ENCODE measurements at places on chromosomes 6 and 20.

GRCh38 chr6:158028876-158029275, 47.2 kb downstream of the SYNJ2 start:
- no peak for DNase-seq

DNA sequence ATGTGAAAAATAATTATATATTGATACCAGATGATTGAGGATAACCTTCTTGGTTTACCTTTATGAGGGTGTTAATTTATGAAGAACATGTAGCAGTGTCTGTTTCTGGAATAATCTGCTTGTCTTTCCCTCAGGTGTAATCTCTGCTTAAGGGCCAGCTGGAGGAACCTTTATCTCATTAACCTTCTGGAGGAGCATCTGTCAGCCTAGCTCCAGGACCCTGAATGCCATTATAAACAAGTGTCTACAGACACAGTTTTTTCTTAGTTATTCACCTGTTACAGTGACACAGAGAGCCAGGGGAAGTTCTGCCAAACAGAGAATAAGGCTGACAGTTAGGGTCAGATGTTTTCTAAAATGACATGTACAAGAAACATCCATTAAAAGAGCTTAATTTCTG, at the start of gene IMPG1:
Gene IMPG1, minus strand, starts transcription at position 101 of the 400 bp plus-strand sequence. CDS start 174 bp downstream, outside the sequence.
- no peak for DNase-seq

DNA sequence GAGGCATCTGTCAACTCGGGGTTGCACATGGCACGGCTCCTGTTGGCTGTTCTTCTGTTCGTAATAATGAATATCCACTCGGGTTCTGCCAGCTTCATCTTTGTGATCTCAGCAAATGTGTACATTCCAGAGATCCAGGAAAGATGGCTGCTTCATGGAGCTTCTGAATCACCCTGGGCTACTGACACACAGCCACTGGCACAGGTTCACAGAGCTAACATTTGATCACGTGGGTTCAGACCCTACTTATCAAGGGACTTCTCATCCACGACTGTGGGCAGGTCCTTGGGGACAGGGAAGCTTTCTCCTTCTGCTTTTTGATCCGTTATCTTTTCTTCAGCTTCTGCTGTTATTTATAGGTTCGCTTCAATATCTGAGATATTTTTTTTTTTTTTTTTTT, 18.1 kb downstream of the PPP1R3G start:
- DNase-seq = no peak

DNA sequence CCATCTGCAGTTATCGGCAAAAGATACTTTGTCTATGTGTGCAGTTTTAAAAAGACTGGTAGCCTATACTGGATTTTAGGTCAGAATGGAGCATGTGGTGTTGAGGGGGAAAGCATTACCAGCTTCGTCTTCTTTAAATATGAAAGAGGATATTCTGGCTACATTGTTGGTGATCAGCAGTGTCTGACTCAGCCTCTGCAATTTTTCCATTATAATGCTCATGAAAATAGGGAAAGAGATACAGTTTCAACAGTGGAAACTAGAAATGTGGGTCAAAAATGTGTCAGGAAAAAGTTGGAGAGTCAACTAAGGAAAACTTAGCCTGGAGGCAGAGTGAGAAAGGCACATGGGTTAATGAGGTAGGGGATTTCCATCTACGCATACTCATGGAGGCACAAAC, 45.2 kb downstream of the HDGFL1 start:
- no peak for DNase-seq

GRCh38 chr6:36703081-36703606, 5.5 kb downstream of the RAB44 start:
- DNase-seq = no peak

DNA sequence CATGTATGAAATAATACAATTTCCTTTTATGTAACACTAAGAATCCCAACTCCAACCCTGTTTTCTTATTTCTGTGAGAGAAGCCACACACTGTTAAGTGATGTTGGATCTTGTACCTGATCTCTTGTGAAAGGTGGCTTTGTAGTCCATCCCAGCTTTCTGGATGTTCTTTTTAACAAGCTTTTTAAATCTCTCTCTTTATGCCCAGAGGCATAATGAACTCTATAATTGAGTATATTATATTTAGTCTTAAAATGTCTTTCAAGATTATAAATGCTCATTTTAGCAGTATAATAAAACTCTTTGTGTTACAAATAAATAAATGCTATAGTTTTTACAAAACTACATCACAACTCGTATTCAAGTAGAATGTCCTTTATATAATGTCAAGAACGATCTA, 922.1 kb downstream of the EPHA7 start:
- DNase-seq = no peak

- DNase-seq = no peak
Observed at GRCh38 chr6:141988954-141989705, 143.6 kb upstream of the GJE1 start.

- no peak for DNase-seq
Observed at GRCh38 chr6:11702089-11702488, 76.5 kb downstream of the ADTRP start.

DNA sequence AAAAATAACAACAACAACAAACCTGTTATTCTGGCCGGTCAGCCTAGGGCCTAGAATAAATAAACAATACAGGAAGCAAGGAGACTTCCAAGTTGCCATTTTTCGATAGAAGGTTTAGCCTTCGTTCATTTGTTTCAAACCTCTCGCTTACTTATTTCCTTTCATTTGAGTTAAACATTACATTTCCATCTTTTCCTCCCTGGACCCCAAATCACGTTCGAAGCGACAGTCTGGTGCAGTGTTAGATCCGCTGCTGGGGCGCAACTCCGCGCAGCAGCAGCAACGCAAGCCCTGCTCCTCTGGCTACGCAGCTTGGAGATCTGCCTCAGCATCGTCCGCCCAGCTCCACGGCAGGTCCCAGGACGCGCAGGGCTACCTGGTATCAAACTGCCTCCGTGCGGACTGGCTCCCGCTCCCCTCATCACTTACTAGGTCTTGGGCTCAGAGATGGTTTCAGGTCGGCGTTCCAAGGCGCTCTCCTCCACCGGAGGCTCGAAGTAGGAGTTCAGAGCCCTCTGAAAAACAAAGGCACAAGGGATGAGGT, 530 bp downstream of the TDP2 start:
- peak; percentile 15 for DNase-seq

- no peak for DNase-seq
Observed at GRCh38 chr6:106079961-106080762, 6.0 kb upstream of the PRDM1 start.

GRCh38 chr6:39188571-39188970, 40.7 kb downstream of the KCNK5 start:
- no peak for DNase-seq

GRCh38 chr6:35415065-35415891, 36.9 kb upstream of the FANCE start:
- no peak for DNase-seq

GRCh38 chr20:62486484-62486883, 10.7 kb upstream of the GATA5 start:
- no peak for DNase-seq

DNA sequence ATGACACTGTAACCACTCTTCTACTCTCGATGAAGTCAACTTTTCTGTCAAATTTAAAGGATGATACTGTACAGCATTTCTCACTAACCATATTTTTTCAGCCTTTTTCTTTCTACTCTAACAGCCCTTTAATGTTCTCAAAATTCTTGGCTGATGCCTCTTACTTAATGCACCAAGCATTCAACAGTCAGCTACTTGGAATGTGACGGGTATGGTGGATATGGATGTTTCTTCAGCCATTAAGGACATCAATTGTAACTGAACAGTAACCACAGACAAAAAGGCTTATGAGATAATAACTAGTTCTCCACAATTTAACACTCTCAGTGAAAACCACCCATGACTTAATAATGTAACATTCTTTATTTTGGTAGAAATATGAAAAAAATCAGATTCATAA, 467.2 kb upstream of the ZNF337 start:
- no peak for DNase-seq

DNA sequence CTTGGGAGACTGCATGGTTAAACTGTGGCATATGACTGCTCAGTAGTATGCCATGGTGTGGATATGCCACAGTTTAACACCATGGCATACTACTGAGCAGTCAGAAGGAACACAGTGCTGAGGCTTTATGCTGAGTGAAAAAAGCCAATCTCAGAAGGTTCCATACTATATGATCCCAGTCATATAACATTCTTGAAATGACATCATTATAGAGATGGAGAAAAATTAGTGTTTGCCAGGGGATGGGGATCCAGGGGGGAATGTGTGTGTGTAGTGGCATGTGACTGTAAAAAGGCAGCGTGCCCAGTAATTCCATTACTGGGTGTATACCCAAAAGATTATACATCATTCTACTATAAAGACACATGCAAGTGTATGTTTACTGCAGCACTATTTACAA, 85.8 kb downstream of the FOXF2 start:
- no peak for DNase-seq

- DNase-seq = no peak
Observed at GRCh38 chr6:50608421-50608820, 104.9 kb upstream of the TFAP2D start.

DNA sequence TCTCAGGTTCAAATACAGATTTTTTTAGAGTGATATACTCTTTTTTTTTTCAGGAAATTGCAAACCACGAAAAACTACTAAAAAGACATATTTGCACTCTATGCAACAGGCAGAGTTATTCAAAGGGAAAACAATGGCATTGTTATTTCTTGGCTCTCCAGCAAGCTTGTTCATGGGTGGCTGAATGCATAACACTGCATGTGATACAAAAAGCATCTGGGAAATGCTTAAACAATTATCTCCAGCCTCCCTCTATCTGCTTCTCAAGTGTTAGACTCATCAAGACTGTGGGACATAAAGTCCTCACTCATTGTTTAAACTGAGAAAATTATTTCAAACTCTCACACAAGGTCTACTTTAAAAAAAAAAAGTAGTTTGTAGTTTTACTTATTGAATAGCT, 7.3 kb upstream of the COL12A1 start:
- no peak for DNase-seq

DNA sequence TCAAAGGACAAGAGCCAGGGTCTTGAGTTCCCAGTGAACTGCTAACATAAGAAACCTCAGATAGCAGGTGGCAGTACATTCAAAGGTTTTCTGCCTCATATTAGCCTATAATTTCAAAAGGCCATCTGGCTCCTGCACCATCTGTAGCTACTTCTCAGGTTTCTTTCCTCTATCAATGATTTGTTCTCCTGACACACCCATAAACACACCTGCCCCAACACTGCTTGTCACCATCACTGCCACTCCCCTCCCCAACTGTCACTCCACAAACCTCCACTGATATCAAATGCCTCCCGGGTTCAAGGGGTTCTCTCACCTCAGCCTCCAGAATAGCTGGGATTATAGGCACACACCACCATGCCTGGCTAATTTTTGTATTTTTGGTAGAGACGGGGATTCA, 152.7 kb upstream of the SLC22A16 start:
- DNase-seq = no peak

DNA sequence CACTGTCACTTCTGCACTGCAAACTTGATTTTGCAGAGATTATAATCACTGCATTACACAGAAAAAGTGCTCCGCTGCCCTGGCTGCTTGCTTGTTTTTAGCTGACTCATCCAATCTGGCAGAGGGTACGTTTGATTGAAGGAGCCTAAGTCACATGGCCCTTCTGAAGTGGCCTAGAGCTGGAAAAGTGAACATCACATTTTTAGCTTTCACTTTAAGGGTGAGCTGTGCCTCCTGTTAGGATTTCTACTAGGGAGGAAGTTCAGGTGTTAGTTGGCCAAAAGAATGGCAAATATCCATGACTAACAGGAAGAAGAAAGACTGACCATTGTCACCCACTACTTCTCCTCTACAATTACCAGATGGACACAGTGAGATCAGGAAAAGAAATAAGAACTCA, 889.1 kb upstream of the MAP3K7 start:
- DNase-seq = no peak

- no peak for DNase-seq
Observed at GRCh38 chr6:151701911-151702562, 105.4 kb upstream of the ESR1 start.

DNA sequence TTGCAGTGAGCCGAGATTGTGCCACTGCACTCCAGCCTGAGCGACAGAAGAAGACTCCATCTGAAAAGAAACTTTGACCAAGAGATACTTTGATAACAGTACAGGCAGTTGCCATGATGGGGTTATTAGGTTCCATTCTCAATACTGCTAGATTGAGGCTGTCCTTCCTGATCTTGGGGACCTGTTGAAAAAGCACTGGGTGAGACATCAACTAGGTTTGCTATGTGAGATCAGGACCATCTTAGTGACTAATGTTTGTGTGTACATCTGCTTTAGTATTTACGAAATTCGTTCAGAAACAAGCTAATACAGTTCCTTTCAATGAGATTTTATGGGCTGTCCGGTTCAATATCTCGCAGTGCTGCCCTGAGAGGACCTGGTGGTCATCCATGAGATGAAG, 2.6 kb downstream of the DSE start:
- DNase-seq = no peak

All from stimulated activated CD4-positive, alpha-beta T cell treated with anti-CD3 and anti-CD28 coated beads, Interleukin-12 subunit alpha, Interleukin-12 subunit beta, amount 100 ng/mL, for 48 hours (primary cell).